NCI-H1105 (cell line): ENCODE measurements at places on chromosomes 3 and 15.

DNA sequence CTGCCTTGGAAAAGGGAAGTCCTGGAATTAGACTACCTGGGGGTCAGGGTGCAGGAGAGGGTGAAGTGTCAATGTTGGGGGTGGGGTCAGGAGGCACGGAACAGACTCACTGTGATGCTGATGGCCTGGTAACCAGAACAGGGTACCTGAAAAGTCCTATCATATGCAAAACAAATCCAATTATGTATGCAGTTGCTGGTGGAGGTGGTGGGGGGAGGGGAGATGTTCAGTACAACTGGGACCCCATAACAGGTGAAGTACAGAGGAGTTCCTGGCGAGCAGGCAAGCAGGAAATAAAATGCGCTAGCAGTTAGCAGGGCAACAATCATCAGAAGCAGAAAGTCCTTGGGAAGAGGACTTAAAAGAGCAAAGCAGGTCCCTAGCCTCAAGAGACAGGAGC, 4.2 kb upstream of the KATNBL1 start:
- no peak for DNase-seq

GRCh38 chr15:42080186-42080918, 14.0 kb downstream of the PLA2G4D start:
- DNase-seq = no peak

DNA sequence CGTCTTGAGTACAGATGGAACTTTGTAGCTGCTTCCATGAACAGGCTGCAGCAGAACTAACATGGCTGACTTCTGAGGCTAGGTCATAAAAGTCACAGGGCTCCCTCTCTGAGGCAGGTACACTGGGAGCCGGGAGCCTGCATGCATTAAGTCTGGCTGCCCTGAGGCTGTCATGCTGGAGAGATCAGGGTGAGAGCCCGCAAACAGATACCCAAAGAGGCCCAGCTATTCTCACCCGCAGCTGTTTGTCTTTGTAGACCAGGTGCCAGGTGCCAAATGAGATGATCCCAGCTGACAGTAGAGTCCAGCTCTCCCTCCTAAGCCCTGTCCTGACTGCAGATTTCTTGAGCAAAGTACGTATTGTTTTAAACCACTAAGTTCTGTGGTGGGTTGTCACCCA, 8.6 kb upstream of the SLCO3A1 start:
- DNase-seq = no peak

- no peak for DNase-seq
Measured at GRCh38 chr3:110378481-110378880, 693.1 kb upstream of the NECTIN3 start.

GRCh38 chr15:58227706-58228543, 89.7 kb downstream of the AQP9 start:
- DNase-seq = peak; percentile 82
